ENCODE measurements at places on chromosomes 2 and 18.

DNA sequence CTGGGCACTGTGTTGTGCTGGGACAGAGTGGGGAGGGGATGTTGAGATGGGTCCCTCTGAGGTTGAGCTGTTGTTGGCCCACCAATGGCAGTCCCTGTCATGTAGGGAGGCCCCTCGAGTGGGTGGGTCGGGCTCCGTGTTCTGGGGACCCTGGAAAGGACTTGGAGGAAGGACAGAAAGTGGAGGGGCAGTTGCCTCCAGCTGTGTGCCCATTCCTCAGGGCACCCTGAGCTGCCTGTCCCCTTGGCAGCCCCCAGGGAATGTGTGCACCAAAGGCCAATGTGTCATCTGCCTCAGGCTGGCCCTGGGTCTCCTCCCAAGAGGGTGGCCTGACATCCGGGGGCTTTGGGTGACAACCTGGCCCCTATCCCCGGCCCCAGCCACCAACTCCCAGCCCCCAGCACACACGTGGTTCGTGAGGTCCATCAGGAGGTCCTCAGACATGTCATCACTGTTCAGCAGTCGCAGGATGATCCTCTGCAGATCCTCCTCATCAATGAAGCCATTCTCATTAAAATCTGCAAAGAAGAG, 57.7 kb downstream of the CIB4 start:
- no peak for DNase-seq

DNA sequence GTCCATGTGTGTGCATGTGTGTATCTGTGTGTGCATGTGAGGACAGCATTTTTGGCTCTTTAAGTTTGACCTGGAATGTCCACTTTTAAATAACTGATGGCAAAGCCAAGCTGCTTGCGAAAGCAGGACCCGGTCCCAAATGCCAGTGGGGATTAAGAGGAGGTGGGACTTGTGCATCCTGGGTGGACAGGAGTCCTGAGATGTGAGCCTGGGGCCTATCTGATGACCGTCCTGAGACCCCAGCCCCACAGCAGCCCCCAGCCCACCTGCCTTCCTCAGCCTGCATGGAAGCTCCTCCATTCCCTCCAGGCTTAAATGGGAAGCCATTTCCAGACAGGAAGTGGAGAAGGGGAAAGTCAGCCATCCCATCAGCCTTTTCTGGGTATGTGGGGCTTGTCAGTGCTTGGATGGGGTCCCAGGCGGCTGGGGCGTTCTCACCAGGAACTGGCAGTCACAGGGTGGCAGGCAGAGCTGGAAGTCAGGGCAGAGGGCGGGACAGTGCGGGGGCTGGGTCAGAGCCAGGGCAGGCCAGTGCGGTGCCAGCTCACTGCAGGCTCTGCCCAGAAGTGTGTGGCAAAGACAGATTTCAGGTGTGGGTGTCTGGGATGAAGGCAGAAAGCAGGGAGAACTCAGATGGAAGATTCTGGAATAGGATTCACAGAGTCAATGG, 117.8 kb downstream of the ACKR3 start:
- no peak for DNase-seq

DNA sequence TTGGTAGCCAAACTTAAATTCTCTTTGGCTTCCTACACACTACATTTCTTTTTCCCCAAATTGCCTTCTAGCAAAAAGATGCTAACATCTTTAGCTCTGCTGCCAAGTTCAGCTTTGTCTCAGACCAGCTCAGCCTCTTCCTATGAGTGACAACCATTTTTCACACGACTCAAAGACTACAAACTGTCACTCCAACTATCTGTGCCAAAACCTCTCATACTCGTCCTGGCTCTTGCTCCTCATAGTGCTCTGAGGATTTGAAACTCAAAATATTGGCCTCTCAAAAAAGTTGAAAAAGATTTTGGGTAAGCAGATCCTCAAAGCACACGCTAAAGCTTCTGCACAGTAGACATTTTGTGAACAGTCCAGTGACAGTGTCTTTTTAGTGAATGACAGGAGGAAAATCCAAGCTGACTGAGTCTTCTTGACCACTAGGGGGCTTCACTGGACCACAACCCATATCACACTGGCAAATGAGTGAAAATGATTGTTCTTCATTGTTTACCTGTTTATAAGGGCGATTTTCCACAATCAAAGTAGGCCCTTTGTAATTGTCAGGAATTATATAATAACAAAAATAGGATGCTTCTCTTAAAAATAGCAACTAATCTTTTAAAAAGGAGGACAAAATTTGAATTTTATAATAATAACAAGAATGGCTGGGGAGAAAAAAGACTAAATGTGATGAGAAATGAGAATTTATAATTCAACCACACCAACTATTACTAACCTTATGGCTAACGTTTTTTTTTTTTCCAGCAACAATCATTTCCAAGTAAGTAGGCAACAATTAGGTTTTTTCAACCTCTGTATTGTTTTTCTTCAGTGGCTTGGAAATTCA, 85.5 kb upstream of the PGAP1 start:
- DNase-seq = peak; percentile 44

- DNase-seq = no peak
These were observed 10.8 kb downstream of the TUBB6 start for GRCh38 chr18:12318857-12319256.

DNA sequence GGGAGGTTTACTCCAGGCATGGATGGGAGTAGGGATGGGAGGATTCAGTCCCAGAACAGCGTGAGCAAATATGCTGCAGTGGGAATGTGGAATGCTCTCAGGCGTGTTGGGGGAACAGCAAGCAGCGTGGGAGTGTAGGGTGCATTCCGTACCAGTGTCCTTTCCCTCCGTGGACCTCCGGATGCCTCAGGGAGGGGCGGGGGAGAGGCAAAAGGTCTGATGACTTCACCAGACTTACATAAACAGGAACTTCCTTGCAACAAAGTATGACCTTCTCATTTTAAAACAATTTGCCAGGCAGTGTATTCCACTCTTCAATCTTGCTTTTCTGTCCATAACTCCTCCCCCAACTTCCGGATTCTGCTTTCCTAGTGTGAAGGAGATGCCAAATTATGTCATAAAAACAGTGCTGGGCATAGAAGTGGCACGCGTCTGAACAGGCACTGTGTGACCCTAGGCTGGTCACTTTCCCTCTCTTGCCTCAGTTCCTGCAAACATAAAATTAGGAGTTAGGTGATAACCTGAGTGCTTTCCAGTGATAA, 36.9 kb downstream of the RPL37A start:
- DNase-seq = peak; percentile 88

- no peak for DNase-seq
These were observed 24.0 kb downstream of the MAIP1 start for GRCh38 chr2:199979398-199979797.

DNA sequence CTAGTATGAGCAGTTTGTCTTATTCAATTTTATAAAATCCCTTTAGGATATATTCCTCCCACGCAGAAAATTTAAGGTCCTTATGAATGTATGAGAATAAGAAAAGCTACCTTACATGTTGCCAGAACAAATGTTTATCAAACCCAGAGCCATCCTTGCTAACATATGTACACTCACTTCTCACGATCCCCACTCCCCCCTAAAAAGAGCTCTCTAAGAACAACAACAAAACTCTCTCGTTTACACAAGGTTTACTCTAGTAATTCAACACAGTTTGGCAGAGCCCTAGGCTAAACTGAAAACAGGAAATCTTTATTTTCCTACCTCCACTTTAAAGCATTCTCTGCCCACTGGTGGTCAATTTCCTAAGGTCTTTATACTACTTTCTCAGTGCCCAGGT, 504.9 kb downstream of the ZEB2 start:
- no peak for DNase-seq

DNA sequence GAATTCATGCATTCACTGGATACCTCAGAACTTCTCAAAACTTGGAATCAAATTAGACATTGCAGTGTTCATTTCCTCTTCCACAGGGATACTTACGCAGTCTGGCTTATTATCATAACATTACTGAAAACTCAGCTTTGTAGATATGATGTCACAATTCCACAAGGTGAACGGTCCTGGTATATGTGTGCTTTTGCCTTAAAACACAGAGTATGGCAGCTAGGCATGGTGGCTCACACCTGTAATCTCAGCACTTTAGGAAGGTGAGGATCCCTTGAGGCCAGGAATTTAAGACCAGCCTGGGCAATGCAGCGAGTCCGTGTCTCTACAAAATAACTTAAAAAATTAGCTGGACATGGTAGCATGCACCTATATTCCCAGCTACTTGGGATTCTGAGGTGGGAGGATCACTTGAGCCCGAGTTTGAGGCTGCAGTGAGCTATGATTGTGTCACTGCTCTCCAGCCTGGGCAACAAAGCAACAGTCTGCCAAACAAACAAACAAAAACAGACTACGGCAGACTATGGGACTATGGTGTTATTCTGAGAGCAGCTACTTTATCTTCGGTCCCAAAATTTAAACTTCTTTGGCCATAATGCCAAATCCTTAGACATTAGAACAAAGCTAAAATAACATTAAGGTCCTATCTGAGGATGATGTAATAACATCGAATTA, 1191.9 kb upstream of the SLC39A10 start:
- DNase-seq = no peak

DNA sequence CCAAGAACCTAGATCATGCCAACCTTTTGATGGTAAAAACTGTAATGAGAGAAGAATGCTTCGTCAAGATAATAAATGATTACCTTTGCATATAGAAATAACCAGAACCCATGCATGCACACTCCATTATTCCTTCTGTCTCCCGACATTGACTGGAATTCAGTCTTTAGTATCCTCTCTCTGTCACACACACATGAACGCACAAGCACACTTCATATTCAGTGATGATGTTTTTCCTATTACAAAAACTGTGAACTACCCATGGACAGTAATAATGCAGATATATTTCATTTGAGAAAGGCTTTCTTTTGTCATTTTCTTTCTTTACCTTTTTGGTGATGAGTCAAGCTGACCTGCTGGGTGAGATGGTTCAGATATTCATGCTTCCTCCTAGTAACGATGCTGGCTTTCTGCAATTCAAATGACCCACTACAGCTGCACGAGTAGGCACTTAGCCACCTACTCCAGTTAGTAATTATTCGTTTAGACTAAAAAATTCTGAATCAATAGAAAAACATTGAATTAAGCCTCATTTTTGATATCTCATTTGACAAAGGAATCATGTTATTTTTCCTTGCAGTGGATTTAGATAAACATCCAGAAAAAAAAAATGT, 382.2 kb downstream of the TGIF1 start:
- no peak for DNase-seq

DNA sequence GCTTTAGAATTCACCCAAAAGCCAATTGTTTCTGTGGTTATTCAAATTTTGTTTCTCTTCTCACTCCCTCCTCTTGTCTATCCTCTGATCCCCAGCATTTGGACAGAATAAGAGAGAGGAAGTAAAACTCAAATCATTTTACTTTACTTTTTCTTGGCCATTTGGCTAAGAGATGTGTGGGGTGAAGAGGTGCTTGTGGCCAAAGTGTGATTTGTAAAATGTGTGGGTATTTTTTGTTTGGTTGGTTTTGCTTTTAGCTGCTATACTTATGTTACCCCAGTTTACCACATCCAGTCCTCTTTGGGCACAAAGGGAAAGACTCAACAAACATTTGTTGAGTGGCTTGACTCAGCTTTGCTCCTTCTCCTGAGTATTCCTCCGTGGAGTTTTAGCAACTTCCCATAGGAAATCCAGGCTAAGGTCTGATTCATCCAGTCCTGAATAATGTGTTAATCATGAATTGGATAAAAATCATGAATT, 109.1 kb upstream of the CYP1B1 start:
- peak; percentile 51 for DNase-seq

DNA sequence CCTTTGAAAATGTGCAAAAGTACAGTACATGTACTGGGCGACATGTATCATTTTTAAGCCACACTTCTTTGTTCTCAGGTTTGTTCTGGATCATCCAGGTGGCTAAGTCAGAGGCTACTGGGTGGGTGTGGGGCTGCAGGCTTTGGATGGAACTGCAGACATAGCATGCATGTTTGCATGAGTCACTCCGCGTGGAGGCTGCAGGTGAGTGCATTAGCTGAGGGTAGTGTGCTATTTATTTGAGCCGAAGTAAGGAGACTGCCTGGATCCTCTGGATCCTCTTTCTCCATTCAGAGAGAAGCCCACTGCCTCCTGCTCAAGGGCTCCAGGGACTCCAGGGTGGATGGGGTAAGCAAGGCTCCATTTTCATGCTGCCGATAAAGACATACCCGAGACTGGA, 9.4 kb upstream of the NEURL3 start:
- DNase-seq = no peak

All from fibroblast of gingiva (primary cell).